Fibroblast of the conjunctiva (primary cell): ENCODE measurements at places on chromosomes 11 and 22.

DNA sequence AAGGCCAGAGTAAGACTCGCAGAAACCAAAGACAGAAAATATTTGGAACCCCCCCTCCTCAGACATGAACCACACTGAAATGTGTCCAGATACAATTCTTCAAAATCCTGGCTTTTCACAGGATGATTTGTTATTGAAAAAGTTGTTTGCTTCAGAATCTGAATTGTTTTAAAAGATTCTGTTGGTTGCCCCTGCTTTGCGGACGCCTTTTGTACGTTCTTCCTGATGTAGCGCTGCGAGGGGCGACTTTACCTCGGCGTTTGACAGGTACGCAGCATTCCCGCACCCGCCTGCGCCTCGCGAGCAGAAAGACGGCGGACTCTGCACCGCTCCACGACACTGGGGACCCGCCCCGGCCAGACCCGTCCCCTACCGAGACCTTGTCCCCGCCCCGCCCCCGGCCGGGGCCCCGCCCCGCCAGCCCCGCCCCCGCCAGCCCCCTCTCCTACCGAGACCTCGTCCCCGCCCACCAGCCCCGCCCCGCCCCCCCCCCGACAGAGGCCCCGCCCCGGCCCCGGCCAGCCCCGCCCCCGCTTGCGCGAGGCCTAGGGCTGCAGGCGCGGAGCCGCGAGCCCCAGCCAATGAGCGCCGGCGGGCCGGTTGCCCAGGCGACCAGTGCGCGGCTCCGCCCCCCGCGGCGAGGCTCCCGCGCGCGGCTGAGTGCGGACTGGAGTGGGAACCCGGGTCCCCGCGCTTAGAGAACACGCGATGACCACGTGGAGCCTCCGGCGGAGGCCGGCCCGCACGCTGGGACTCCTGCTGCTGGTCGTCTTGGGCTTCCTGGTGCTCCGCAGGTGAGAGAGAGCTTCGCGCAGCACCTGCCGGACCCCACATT, at the start of gene GLB1L2:
GLB1L2 (plus strand) TSS at position 635 of the 835 bp plus-strand sequence; CDS start at position 709, 74 bp downstream.
- DNase-seq = no peak

GRCh38 chr11:69251057-69251393, 42.9 kb upstream of the MYEOV start:
- DNase-seq = no peak

GRCh38 chr11:5290106-5290505, 11.6 kb downstream of the OR51B4 start:
- no peak for DNase-seq

GRCh38 chr22:20578707-20579106, 71.3 kb downstream of the MED15 start:
- DNase-seq = no peak

GRCh38 chr11:113817162-113817561, 37.6 kb downstream of the CLDN25 start:
- DNase-seq = no peak

DNA sequence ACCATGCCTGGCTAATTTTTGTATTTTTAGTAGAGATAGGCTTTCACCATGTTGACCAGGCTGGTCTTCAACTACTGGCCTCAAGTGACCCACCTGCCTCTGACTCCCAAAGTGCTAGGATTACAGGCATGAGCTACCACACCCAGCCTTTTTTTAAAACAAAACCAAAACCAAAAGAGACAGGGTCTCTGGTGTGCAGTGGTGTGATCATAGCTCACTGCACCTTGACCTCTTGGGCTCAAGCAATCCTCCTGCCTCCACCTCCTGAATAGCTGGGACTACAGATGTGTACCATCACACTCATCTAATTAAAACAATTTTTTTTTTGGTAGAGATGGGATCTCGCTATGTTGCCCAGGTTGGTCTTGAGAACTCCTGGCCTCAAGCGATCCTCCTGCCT, 77.7 kb downstream of the PTPRJ start:
- DNase-seq = no peak

DNA sequence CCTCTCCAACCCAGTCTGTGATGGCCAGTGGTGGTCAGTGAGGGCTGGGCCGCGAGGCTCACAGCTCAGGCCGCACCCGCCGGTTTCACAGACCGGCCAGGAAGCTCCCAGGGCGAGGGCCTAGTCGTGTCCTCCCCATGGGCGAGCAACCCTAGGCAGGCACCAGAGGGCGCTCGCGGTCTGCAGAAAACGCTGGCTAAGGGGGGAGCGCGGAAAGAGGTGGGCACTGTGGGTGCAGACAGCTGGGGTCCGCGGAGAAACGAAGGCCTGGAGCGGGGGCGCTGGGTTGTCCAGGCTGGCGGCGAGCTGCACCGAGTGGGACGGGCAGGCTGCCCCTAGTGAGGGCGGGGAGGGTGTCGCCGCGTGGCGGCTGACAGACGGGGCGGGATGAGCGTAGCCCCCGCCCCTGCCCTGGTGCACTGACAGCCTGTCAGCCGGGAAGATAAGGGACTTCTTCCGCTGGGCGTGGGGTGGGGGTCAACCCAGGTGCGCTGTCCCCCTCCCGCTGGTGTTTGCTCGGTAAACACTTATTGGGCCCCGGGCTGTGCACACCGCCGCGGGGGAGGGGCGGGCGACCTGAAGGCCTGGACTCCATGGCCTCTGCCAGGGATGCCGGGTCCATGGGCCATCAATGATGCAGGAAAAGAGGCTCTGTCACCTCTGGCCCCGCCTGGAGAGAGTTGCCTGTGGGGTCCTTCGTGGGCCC, 7.5 kb downstream of the GP1BB start:
- peak; percentile 59 for DNase-seq

DNA sequence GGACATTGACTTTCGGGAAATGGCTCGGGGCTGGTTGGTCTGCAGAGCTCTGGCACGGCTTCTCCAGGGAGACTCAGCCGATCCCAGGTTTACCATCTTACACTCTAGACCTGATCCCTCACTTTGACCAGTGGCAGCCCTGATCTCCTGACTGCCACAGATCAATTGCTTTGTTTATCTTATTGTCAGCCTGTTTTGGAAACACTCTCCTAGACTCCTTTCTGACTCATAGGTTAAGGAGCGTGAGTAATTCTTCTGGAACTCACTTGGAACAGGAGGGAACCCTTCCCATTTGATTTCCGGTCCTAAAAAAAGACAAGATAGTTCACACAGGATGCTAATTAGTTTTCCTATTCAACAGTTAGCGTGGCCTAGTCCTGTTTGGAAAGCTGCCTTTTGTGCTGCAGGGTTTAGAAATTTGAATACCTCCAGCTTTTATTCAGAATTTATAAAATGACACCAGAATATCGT, 16.0 kb upstream of the BMAL1 start:
- peak; percentile 88 for DNase-seq

DNA sequence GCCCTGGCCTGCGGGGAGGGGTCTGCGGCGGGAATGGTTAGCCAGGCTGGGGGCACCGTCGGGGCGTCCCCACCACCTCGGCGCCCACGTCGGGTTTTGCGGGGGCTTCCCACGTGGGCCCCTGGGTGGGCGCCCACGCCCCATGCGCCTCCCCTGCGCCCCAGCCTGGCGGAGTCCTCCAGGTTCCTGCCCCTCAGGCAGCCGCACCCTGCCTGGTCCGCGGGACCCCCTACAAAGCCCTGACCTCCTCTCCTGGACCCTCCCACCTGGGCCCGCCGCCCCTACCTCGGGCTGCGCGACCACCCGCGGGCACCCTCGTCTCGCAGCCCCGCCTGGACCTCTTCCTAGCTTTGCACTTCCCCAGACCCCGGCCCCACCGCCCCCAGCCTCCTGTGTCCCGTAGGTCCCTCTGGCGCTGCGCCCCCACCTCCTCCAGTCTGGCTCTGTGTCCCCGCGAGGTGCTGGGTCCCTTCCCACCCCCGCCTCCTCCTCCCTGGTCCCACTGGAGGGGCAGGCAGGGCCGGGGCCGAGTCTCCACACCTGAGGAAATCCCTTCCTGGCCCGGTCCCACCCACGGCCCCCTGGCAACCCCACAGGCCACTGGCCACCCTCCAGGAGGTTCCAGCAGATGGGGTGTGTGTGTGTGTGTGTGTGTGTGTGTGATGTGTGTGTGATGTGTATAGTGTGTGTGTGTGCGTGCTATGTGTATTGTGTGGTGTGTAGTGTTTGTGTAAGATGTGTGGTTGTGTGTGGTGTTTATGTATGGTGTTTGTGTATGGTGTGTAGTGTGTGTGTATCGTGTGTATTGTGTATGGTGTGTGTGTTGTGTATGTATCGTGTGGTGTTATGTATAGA, 11.8 kb downstream of the PIM3 start:
- no peak for DNase-seq

GRCh38 chr11:272931-273198, 5.3 kb upstream of the NLRP6 start:
- no peak for DNase-seq

DNA sequence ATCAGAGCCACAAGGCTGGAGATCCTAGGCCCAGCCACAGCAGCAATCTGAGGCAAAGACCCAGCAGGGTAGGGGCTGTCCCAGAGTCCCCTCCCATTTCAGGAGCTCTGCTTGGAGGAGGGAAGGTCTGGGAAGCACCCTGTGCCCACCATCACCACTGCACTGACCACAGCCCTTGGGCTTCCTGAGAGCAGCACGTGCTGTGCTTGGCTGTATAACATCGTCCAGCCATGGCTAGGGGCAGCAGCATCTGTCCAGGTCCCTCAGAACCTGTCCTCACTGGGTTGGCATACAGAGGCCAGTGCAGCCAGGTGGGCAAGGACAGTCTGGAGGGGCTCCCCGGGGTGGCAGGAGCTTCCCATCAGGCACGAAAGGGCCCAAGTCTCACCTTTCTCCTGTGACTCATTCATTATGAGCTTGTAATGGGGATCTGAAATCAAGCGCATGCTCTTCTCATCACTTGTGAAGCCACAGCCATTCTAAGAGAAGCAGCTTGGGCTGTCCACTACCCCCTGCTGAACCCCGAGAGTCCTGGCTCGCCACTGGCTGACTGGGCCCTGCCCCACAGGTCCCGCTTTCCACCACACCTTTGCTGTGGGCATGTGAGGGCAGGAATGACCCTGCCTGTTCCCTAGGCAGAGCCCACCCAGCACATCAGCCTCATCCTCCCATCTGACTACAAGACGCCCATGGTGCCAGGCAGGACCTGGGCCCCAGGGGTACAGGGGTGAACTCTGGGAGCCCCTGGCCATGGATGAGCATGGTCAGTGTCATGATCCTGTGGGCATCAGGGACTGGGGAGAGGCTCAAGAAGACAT, 83.3 kb downstream of the MED15 start:
- DNase-seq = no peak

GRCh38 chr22:42925598-42925997, 68.5 kb upstream of the ARFGAP3 start:
- no peak for DNase-seq

- no peak for DNase-seq
These were observed 38.3 kb downstream of the ZBTB16 start for GRCh38 chr11:114097832-114098231.

GRCh38 chr22:22720201-22720723, 75.8 kb downstream of the GGTLC2 start:
- peak; percentile 6 for DNase-seq

DNA sequence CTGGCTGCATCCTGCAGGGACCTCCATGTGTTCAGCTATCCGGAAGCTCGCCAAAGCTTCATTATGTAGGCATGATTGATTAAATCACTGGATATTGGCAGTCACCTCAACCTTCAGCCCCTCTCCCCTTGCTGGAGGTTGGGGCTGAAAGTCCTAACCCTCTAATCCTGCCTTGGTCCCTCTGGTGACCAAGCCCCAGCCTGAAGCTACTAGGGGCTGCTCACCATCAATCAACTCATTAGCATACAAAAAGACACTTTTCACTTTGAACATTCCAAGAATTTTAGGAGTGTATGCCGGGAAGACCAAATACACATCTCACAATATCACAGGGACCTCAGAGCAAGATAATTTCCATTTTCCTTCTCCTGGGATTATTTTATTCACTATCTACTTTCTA, 38.8 kb upstream of the TPBGL start:
- DNase-seq = no peak

- DNase-seq = peak; percentile 40
These were observed 379.8 kb downstream of the SOX6 start for GRCh38 chr11:15976433-15977045.

DNA sequence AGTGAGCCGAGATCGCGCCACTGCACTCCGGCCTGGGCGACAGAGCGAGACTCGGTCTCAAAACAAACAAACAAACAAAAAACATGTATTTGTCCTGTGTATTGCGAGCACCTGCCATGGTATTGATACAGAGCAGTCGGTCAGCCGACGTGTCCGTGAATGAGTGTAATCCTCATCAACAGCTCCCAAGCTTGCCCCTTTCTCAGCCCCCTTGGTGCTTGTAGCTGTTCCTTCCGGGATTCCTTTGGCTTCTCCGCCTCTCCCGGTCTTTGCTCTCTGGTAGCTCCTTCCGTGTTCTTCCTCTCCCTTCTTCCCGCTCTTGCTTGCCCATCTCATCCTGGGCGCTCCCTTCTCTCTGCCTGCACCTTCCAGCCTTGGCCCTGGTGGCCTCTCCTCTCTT, 10.9 kb downstream of the ZNF74 start:
- no peak for DNase-seq

- peak; percentile 24 for DNase-seq
These were observed 160.5 kb upstream of the GRK3 start for GRCh38 chr22:25403811-25404471.

DNA sequence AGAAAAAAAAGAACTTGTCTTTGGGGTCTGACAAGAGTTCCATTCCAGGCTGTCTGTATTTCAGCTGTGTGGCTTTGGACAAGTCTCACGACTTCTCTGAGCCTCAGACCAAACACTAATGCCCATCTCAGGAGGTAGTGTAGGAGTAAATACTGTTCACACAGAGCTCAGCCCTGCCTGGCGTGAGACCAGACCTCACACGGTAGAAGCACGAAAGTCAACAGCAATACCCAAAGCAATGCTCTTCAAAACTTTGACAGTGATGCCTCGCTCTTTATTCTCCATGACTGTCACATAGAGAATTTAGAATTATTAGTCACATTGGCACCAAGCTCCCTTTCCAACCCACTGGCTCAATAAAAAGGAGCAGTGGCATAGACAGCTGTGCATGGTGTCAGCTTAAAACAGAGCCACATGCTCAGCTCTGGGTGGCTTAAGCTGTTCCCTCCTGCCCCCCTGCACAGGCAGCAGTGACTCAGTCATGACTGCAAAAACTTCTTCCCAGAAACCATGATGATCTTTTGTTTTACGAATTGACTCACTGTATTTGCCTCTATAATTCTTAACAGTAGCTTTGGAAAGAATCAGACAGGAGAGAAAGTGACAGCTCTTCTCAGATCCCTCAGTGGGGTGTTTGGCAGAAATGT, 74.0 kb upstream of the PHF21B start:
- no peak for DNase-seq

DNA sequence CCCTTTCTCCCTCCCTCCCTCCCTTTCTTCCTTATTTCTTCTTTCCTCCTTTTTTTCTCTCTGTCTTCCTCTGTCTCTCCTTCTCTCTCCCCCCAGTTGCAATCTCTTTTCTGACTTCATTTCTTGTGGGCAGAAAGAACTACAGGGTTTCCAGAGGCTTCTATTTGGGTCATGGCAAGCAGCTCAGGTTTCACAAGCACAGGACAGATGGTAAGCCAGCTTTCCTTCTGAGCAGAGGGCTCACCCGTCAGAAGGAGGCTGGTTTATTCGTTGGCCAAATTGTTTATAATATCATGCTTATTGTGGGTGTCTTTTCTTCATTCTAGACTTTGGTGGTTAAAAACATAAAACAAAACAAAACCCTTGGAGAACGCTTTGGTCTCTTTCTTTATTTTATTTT, 58.9 kb upstream of the CLMP start:
- no peak for DNase-seq
